ENCODE measurements at places on chromosomes 4 and X. TPM values are rescaled to one million over a fixed set of nuclear protein-coding genes. Genes with fewer than 3 reads are reported as not detected.
A peak's percentile ranks its signal among the peaks of the same experiment; 100 is the strongest.

DNA sequence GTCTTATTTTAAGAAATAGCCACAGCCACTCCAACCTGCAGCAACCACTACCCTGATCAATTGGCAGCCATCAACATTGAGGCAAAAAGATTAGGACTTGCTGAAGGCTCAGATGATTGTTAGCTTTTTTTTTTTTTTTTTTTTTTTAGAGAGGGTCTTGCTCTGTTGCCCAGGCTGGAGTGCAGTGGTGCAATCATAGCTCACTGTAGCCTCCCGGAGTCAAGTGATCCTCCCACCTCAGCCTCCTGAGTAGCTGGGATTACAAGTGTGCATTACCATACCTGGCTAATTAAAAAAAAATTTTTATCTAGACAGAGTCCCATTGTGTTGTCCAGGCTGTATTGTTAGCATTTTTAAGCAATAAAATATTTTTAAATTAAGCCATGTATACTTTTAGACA is 26.5 kb downstream of the RHOH start:
- no peak for DNase-seq

GRCh38 chr4:24927049-24927448 is 14.2 kb upstream of the CCDC149 start:
- DNase-seq: no peak

Gene FGFBP2
- total RNA-seq: 2.6 TPM

DNA sequence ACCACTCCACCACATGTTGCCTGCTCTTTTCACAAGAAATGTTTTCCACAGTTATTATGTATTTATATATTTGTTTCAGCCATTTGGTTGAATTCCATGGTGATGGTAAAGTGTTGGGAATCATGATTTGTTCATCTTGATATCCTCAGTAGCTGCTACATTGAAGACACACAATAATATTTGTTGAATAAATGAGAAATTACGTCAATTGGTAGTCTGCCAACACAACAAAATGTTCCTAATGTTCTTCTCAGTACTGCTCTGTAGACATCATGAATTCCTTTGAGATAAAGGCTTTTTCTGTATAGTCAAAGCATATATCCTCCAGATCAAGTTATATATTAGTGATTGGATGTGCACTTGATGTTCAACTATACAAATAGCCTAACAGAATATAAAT is 29.5 kb downstream of the CXXC4 start:
- no peak for DNase-seq

Gene EDA2R
- 5.7 TPM for total RNA-seq

GRCh38 chr4:119000400-119000799 is 111.7 kb downstream of the SYNPO2 start:
- DNase-seq: no peak

GRCh38 chr4:186627226-186627865 is 72.0 kb upstream of the MTNR1A start:
- DNase-seq: no peak

GRCh38 chr4:177791188-177791587 is 349.0 kb upstream of the AGA start:
- DNase-seq: no peak

DNA sequence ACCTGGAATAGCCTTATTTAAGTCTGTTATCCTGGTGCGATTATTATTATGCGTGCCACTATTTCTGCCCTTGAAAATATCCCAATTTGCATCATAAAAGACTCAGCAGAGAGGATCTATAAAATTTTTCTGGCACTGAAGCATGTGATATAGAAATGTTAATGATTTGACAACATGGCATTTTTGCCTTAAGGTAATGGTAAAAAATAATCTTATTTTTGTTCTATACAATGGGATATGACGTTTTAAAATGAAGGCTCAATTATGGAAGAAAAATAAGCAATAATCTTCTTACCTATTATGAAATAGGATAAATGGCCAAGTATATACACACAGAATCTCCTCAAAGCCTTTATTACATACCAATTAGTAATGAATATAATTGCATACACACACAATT is 113.5 kb downstream of the PDGFC start:
- no peak for DNase-seq

GRCh38 chrX:25737540-25737939 is 400.6 kb upstream of the MAGEB18 start:
- DNase-seq: no peak

DNA sequence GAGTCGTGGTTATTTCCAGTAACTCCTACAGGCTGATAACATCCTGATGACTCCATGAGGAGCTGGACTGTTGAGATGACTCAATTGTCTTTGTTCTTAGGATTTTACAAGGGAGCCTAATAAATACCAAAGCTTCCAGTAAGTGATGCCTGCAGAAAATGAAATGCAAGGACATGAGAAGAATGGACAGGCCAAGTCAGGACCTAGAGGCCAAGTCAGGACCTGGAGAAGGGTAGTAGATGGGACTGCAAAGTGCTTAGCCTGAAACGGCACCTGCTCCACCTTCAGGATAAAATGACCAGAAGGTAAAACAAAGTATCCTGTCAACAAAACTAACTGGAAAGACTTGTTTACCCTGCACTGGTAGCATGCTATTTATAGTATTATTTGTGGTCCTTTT is 6.4 kb upstream of the SLC10A6 start:
- no peak for DNase-seq

DNA sequence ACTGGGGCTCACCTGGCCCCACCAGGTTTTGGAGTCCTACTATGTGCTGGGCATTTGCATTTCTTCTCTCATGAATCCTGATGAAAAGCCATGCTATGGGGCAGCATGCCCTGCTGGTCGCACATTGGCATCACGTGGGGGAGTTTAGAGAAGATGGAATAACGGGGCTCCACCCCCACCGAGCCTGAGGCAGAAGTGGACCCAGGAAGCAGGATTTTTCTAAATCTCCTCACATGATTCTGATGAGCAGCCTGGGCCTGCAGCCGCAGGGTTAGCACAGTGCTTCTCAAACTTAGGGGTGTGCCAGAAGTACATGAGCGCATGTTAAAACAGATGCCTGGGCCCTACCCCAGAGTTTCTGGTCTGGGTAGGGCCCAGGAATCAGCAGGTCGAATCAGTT is 4.6 kb upstream of the SORCS2 start:
- DNase-seq: peak; percentile 43

- DNase-seq: no peak
Measured at GRCh38 chrX:67585401-67585800, 41.6 kb downstream of the AR start.

Gene IL2
- not detected for total RNA-seq

Gene UGT2B17
- total RNA-seq: not detected

GRCh38 chrX:129581904-129582303 is 41.8 kb downstream of the OCRL start:
- DNase-seq: no peak

DNA sequence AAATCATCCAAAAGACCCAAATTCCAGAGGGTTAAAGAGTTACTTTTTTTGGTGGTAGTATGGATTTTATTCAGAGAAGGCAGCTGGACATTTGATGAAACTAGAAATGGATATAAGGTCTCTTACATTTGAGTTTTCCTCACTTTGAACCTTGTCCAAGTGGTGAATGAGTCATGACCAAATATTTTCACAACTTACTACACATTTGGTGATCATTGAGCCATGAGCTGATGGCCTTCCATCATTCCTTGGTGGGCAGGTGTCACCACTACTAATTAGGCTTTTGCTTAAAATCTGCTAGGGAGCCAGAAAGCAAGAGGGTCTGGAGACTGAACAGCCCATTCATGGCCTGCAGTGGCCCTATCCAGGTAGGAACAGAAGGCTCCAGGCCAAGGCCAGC is 620.2 kb upstream of the INTU start:
- DNase-seq: no peak

GRCh38 chrX:47169726-47170515 is 23.7 kb upstream of the UBA1 start:
- DNase-seq: peak; percentile 78

Gene IQSEC2
- total RNA-seq: 11.6 TPM

DNA sequence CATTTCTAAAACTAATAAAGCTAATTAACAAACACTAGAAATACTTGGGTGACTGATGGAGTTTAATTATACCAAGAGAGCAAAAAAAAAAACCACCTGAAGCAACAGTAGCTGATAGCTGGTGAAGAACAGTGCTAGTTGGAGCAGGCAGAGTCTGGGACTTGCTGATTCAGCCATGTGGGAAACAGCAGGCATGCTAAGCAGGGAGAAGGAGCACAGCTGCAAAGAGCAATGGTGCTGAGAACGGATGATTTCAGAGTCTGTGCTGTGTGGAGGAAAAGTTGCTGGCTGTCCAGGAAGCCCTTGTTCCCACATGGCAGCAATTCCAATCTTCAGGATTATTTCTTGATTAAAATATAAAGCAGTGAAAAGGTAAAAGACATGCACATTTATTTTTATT is 68.8 kb downstream of the NPY1R start:
- DNase-seq: no peak

Gene SPATA18
- 2.3 TPM for total RNA-seq
